ENCODE measurements at places on chromosomes 5 and 9.

DNA sequence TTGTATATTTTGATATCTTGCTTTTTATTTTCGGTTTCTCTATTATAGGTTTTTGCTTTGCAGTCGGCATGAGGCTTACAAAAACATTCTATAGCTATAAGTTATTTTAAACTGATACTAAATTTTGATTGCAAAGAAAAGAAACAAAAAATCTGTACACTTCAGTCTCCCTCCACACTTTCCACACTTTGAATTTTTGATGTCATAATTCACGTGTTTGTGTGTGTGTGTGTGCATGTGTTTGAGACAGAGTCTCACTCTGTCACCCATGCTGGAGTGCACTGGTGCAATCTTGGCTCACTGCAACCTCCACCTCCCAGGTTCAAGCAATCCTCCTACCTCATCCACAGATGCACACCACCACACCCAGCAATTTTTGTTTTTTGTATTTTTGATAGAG is 124.9 kb downstream of the MRPS30 start:
- DNase-seq: no peak

GRCh38 chr5:19031491-19031890 is 956.5 kb downstream of the CDH18 start:
- no peak for DNase-seq

GRCh38 chr5:78467752-78468357 is 107.4 kb downstream of the SCAMP1 start:
- peak; percentile 15 for DNase-seq

DNA sequence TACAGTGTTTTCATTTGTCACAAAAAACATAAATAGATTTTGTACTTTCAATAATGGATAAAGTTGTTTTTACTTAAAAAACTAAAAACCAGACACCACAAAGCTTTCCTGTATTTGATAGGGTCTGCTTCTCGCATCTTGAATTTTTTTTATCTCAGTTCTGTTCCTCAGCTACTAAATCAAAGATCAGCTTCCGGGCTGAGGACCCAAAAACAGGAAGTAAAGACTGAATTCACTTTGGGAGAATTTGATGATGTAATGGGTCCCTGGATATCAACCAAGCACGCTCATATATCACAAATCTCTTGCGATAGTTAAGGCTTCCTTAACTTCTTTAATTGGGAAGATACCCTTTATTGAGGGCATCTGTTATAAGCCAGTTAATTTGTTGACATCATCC is 24.1 kb downstream of the ITK start:
- peak; percentile 65 for DNase-seq

GRCh38 chr9:96487029-96487396 is 37.0 kb downstream of the HABP4 start:
- no peak for DNase-seq

DNA sequence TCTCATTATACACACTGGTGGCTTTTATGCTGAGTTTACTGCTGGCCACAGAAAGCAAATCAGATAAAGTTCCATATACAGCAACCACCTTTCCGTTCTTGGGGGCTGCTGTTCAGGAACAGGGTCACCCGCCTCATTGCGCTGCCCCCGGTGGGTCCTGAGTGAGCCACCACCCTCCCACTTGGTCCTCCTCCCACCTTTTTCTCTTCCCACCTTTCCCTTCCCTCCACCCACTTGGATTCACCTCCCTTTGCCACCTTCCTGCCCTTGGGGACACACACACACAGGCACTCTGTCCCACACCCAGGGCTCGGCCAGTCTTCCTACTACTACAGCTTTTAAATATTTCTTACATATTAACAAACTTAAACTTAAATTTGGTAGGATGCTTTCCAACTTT is 127.6 kb downstream of the WDR70 start:
- no peak for DNase-seq

GRCh38 chr9:109064963-109065702 is 51.8 kb upstream of the CTNNAL1 start:
- no peak for DNase-seq

DNA sequence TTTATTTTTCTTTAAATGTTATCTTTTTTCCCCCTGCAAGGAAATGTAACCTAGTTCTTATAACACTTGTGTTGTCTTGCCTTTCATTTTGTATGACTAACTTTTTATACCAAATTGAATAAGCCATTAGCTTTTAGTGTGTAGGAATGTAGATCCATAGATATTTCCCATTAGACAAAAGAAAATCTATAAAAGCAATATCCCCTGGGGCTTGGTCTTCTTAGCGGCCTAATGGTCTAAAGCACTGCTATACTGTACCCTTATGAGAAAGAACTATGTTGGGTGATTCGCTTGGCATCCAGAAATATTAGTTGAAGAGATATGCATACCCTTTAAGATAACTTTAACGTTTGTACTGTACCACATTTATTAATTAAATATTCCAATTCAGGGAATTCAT is 289.2 kb downstream of the CCDC171 start:
- no peak for DNase-seq

GRCh38 chr9:36559036-36559695 is 13.5 kb upstream of the MELK start:
- DNase-seq: no peak

GRCh38 chr9:134548185-134548584 is 93.4 kb upstream of the COL5A1 start:
- no peak for DNase-seq

DNA sequence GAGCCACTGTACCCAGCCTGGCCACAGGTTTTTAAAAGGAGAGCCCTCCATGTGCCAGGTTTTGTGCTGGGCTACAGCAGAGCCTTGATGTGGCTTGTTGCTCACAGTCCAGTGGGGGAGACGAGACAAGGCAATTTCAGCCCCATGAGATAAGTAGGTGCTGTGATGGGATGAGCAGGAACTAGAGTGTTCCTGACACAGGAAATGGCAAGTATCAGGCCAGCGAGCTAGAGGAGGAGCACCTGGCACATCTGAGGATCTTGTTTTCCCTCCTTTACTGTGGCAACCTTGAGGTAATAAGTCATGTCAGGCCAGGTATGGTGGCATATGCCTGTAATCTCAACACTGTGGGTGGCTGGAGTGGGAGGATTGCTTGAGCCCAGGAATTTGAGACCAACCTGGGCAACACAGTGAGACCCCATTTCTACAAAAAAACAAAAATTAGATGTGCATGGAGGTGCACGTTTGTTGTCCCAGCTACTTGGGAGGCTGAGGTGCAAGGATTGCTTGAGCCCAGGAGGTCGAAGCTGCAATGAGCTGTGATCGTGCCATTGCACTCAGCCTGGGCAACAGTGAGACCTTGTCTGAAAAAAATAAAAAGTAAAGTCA is 3.8 kb upstream of the ZDHHC12 start:
- no peak for DNase-seq

GRCh38 chr5:112915831-112916230 is 6.2 kb downstream of the REEP5 start:
- DNase-seq: no peak

DNA sequence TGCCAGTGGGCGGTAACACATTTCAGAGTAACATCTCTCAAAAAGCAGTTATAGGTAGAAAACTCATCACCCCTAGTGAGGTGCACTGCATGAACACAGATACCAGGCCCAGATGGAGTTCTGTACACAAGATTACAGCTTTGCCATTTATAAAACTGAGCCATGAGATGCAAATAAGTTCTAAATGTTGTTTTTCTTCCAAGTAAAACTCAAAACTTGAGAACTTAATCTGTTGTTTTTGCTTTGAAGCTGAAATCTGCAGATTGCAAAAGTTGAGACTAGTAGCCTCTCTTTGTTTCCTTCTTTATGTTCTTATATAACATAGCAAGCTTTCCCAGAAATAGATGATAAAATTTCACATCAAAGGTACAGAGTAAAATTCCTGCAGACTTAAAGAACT is 434.1 kb downstream of the PLK2 start:
- DNase-seq: no peak

GRCh38 chr5:59660737-59661136 is 232.8 kb downstream of the PDE4D start:
- DNase-seq: no peak

- no peak for DNase-seq
Observed at GRCh38 chr5:150107909-150108447, 21.6 kb upstream of the CSF1R start.

GRCh38 chr5:77981820-77982219 is 205.7 kb upstream of the TBCA start:
- DNase-seq: no peak

GRCh38 chr5:181232593-181232992 is 9.5 kb downstream of the TRIM41 start:
- DNase-seq: no peak

GRCh38 chr5:172828911-172829431 is 5.1 kb upstream of the ERGIC1 start:
- no peak for DNase-seq

GRCh38 chr9:126372716-126373115 is 46.1 kb downstream of the MVB12B start:
- peak; percentile 15 for DNase-seq

- DNase-seq: no peak
Observed at GRCh38 chr9:134775081-134775951, 105.3 kb upstream of the FCN2 start.

DNA sequence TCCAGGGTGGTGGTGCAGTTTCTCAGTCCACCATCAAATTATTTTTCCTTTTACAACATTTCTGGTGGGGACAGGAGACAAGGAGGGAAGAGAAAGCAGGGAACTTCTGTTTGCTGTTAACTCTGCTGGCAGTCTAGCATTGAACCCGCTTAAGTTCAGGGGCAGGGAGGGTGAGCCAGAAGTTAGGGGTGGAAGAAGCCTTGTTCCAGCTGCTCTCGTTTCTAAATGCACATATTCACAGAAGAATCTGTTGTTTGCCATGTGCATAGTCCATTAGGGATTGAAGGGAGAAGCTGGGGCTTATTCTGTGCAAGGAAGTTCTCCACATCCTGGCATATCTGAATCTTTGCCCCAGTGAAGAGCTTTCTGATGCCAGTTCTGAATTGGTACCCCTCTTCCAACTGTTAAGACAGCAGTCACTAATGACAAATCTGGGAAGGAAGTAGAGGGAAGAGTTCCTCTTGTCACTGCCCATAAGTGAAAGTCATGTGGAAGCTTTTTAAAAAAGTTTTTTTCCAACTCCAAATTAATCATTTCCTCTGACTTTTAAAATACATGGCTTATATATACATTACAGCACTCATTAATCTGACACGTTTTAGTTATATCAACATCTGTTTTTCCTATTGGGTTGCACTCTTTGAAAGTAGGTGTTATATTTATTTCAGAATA is 32.6 kb upstream of the ACOT12 start:
- DNase-seq: no peak

DNA sequence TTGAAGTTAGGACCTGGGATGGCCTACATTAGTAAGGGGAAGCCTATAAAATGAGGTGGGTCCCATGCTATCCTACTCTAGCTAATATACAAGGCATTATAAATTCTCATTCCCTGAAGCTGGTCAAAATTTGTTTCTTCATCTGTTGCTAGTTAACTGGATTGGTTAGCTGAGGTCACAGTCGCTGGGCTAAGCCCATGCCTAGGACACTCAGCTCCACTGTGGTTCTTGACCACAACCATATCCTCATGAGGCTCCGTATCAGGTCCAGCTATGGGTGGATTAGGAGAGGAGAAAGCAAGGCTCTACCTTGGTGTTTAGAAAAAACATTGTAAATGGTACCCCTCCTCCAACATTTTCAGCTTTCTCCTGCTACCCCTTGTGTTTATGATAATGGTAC is 52.8 kb upstream of the RAI14 start:
- DNase-seq: peak; percentile 5

- no peak for DNase-seq
Observed at GRCh38 chr5:123035360-123035917, 1.1 kb downstream of the PPIC start.

DNA sequence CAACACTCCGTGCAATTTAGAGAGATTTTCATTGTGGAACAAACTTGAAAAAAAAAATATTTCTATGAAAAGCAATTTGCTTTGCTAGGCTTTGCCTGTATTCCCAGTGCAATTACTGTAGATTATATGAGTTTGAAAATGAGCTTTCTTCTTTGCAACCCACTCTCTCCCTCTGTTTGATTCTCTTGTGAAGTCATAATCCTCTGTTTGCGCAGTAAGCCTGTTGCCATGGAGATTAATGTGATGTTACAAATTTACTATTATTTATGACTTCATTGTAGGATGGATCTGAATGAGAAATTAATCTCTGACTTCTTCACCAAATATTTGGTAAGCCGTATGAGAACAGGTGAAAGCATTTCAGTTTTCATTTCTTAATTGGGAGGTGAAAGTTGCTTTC is 320.3 kb downstream of the SPATA31D1 start:
- DNase-seq: no peak

DNA sequence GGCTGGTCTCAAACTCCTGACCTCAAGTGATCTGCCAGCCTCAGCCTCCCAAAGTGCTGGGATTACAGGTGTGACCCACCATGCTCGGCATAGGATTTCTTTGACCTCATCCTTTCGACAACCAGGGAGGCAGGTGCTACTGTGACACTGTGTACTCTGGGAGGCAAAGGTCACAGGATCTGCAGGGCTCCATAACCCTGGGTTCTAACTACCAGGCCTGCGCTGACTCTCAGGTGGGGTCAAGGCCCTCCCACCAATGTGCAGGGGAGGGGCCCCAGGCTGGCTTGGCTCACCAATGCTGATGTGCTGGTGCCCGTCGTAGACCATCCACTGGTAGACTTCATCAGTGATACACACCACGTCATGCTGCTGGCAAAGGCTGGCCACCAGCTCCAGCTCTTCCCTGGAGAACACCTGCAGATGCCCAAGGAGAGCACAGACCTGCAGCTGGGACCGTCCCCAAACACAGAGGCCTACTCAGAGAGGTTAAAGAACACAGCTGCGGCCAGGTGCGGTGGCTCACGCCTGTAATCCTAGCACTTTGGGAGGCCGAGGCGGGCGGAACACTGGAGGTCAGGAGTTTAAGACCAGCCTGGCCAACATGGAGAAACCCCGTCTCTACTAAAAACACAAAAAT is 7.0 kb upstream of the SPOUT1 start:
- DNase-seq: no peak

DNA sequence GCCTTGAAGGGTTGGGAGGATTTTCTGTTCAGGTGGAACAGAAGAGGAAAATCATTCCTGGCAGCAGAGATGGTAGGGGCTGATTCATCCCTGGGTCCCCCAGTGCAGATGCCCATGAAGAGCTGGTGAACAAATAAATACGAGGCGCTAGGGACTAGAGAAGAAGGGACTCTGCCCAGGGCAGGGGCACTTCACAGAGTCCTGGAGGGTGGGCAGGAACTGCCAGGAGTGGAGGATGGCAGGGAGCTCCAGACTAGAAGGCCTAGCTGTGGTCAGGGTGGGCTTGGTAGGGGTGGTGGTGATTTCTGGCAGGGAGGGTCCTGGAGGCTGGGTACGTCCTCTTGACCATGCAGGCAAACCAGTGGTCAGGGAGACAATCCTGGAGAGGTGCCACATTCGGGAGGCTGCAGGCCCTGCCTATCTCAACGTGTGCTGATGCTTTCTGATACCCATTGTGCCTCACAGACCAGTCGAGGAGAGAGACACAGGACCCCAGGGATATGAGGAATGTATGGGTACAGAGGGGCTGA is 69.9 kb downstream of the CRB2 start:
- DNase-seq: no peak

Measured in MV-4-11 (cell line).